Muscle of back (tissue), 13 donors: ENCODE measurements at places on chromosomes 6 and 20.

DNA sequence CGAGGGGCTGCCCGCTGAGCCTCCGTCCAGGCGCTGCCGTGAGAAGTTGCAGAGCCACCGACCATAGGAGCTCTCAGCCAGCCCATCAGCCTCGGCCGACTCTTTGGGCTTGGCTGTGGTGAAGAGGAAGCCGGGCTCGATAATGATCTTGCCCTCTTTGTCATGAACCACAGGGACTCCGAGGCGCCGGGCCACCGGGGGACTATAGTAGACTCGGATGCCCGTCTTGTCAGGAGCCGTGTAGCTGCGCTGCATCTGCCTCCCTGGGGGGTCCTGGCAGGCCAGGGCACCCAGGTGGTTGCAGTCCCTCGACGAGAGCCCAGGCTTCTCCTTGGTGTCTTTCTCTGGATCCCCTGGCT is 20.5 kb upstream of the DSN1 start:
- DNase-seq = no peak

DNA sequence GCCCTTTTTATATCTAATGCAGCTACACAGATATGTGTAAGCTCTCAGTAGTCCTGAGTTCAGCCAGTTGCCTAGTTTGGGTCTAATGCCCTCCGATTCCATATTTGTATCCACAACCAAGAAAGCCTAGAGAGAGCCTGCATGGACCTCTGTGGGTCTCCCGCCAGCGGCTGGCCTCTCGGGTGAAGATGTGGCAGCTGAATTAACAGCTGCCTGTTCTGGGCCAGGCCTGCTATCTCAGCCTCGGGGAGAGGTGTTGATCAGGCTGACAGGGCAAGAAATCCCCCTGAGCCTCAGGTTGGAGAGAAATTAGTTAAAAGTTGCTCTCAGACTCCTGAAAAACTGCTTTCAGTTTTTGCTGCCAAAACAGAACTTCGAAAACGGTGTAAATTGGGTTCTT is 19.8 kb downstream of the PTK7 start:
- DNase-seq = no peak

DNA sequence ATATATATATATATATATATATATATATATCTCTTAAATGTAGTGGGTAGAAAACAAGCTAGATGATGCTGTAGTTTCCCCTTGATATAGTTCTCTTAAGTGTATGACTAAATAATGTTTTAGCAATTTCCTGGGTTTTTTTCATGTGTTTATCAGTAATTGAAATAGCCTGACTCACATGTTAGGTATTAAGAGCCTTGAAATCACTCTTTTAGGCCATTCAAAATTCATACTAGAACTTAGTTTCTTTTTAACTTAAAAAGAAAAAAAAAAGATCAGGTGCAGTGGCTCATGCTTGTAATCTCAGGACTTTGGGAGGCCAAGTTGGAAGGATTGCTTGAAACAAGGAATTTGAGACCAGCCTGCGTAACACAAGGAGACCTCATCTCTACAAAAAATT is 44.1 kb downstream of the NKX2-4 start:
- DNase-seq = no peak

- DNase-seq = no peak
These were observed 127.7 kb downstream of the KLHL32 start for GRCh38 chr6:97052152-97052787.

DNA sequence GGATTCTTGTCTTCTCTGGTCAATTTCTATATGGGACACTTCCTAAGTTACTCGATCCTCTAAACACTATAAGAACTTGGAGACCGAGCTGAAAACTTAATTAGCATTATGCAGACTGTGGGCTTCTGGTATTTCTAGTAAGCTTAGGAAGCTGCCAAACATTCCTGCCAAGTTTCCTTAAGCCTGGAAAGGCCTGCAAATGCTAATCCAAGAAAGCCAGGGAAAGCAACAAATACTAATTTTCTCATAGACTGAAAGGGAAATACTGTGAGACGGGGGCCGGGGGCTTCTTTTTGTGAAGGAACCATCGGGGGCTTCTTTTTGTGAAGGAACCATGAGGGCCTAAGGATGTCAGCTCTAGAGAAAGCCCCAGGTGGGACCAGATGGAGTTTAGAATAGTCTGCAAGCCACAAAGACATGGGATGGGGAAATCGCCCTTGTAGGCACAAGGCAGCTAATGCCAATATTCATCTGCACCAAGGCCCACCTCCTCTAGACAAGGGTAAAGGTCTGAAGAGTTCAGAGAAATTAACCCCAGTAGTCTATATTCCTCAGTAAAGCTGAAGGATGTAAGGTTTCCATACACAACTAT is 332.4 kb upstream of the PRDM1 start:
- DNase-seq = peak; percentile 82

GRCh38 chr20:9066191-9066590 is 2.7 kb upstream of the PLCB4 start:
- peak; percentile 29 for DNase-seq

GRCh38 chr6:137882225-137882961 is 15.3 kb downstream of the TNFAIP3 start:
- no peak for DNase-seq

DNA sequence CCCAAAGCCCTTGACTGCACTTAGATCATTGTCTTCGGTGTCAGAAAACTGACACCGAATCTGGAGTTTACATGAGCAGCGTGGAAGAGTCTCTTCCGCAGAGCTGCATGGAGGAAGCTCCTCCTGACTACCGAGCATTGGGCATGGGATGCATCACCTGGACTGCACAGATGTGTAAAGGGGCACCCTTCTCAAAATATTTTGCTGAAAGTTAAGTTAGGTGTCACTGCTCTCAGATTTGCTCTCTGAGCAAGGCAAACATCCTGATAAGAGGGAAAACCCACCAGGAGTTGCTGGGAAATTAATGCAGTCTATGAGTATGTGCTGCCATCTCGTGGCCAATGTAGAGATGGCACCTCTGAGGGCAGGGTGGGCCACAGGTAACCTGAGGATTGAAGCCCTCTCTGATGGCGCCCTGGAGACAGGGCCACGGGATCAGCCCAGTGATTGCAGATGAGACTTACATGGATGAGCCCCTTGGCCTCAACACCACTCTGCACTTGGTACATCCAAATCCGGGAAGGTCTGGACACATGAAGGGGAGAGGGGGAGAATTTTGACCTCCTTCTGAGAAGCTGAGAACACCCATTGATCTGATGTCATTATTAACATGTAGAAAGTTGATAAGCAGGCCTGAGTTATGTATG is 129.9 kb downstream of the LPA start:
- peak; percentile 72 for DNase-seq

DNA sequence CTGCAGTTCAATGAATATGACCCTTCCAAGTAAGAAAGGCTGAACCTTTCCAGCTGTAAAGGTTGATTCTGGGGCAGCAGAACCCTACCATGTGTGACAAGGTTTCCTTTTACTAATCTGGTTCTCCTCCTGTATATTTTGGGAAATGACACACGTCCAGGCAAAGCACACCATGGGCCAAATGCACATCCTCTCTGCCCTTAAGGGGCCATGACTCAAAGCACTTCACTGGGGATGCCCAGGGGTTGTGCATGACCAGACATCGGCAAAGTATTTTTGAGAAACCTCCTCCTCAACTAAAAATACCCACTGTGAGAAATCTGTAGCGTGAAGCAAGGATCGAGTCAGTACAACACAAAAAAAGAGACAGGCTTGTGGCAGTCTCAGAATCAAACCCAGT is 174.7 kb downstream of the BACH2 start:
- DNase-seq = no peak

DNA sequence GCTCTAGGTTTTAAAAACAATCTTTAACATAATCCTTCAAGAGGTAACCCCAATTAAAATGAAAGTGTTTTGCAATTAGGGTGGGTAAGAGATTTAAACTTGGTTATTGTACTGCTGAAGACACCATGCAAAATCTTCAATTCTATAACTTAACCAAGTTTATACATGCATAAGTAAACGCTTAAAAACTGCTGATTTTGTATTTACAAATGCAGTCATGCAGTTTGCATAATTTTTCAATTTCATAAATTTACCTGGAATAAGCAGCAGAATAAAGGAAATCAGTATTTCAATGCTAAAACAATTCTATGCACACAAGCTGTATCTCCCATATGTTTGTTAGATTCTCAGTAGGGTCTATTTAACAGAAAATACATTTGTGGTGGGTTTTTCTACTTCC is 22.9 kb downstream of the SSR1 start:
- DNase-seq = no peak

- no peak for DNase-seq
These were observed 171.8 kb upstream of the RNF24 start for GRCh38 chr20:4187147-4187546.

GRCh38 chr6:160300076-160300695 is 41.6 kb upstream of the SLC22A2 start:
- no peak for DNase-seq

DNA sequence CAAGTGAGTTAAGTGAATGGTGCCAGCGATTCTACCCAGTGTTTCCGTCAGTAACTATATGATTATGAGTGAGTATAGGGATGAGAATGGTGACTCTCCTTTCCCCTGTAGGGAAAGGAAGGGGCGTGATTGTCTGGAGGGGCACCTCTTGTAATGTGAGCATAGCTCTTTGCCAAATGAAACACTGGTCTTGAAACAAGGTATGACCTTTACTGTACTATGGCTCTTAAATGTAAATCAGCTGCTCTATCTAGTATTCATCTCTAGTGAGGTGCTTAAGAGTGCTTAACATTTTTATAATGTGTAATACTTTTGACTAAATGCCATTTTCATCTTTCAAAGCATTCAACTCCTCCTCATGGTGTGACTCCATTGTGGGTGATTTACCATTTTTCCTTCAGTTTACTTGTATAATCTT is 11.0 kb downstream of the PANK2 start:
- no peak for DNase-seq

- no peak for DNase-seq
These were observed 134.1 kb downstream of the CCDC170 start for GRCh38 chr6:151627689-151628444.

- DNase-seq = peak; percentile 64
These were observed 96.9 kb downstream of the RFX6 start for GRCh38 chr6:116973976-116974375.

DNA sequence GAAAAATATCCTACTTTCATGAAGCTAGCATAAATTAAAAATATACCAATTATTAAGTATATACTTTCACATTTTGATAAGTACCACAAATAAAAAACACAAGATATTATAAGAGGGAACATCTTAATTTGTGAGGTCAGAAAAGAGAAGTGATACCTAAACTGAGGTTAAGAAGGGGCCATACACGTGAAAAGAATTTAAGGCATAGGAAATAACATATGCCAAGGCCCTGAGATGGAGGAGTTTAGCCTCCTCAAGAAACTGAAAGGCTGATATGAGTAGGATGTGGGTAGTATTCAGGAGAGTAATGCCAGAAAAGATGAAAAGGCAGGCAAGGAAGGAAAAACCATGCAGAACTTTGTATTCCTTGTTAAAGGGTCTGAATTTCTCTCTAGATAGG is 116.6 kb upstream of the HTR1E start:
- no peak for DNase-seq

DNA sequence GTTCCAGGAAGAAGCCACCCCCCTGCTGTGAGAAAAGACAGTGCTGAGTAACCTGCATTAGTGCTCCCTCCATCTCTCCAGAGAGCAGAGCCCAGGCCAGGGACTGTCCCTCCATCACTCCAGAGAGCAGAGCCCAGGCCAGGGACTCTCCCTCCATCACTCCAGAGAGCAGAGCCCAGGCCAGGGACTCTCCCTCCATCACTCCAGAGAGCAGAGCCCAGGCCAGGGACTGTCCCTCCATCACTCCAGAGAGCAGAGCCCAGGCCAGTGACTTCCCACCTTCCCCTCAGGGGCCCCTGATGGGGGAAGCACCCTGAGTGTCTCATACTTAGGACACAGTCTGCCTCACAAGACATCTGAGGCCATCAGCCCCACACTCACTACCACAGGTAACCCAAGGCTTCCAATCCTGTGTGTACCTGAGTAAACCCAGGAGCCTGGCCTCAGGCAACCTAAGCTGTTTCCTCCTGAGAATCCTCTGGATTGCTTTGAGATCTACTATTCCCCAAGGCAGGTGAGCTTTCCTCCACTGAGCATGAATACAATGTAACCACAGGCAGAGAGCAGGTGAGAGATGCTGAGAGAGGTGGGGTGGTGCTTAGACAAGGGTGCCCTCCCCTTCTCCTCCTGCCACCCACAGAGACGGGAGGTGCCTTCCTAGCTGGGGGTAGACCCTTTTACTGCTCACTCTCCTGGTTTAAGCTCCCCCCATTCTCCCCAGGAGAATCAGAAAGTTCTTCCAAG is 4.9 kb downstream of the TBXT start:
- no peak for DNase-seq

DNA sequence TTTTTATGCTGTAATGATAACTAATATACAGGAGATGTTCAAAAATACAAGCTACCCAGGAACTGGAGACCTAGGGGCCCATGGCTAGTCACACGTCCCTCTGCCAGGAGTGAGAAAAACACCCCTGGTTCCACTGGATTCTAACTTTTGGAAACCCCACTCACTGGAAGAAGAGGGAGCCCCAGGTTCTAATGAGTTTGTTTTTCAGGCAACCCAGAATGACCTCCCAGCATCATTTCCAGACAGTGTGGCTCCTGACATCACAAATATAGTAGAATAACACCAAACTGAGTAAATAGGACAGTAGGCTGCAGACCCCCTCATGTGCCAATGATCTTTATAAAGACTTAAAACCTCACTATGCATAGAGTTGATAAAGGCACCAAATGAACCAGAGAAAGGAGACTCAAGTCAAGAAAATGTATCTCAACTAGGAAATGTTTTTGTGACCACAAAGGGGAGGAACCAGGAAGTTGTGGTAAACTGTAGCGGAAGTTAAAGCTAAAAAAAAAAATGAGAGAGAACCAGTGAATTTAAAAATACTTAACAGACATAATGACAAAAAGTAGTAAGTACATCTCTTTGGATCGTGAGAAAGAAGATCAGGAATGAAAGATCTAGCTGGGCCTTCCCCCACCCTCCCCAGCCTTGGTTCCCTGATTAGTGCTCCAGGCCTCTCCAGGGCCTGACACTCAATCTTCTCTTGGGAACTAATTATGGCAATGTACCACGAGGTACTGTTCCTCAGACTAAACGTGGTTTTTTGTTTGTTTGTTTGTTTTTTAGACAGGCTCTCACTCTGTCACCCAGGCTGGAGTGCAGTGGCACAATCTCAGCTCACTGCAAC is 19.8 kb downstream of the HLA-E start:
- peak; percentile 21 for DNase-seq

- DNase-seq = no peak
These were observed 20.9 kb upstream of the KCNG1 start for GRCh38 chr20:51043811-51044210.

GRCh38 chr6:128598571-128598970 is 78.2 kb upstream of the PTPRK start:
- no peak for DNase-seq

GRCh38 chr6:52312461-52312860 is 27.9 kb upstream of the MCM3 start:
- no peak for DNase-seq
